T-helper 17 cell (primary cell): ENCODE measurements at places on chromosomes 4 and X.

GRCh38 chrX:46626566-46626965, 53.0 kb downstream of the CHST7 start:
- no peak for DNase-seq

DNA sequence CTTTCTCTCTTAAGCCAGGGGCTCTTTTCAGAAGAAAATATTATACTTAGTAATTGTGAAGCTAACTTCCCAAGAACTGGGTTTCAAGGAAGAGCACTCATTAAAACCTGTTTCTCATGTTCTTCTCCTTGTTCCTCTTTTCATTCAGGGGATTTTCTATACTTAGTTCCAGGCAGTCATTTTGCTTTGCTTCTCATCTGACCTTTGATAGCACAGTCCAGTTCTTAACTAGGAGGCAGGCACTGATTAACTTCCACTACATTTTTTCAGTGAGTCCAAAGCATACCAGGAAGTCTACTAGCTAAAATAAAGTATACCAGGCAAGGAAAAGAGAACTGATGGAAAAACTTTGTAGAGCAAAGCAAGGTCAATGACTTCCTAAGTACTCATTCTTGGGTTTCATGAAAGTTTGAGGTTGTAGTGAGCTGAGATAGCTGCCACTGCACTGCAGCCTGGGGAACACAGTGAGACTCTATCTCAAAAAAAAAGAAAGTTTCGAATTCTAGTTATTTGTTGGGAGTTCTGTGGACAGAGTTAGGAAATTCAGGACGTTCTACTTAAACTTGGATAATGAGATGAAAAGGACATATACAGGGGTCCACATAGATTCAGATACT, 190.1 kb upstream of the HS3ST1 start:
- DNase-seq: no peak

DNA sequence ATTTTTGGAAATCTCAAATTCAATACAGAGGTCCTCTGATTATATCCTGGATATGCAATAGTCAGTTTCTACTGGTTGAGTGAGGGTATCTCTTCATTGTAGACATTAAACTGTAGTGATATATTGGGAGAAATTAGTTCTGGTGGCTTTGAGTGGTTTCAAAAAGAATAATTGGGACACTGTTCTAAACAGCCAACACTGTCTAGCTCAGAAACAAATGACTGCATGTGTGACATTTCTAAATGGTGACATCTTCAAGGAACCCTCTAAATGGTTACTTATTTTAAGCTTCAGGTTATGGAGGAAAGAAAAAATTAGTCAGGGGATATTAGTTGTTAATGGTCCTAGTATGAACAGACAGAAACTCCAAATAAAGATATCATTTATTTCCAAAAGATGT, 186.2 kb downstream of the LARP7 start:
- DNase-seq: no peak

- DNase-seq: no peak
Measured at GRCh38 chr4:31237233-31237632, 517.1 kb downstream of the PCDH7 start.

- DNase-seq: no peak
Measured at GRCh38 chr4:78707793-78708192, 68.4 kb upstream of the BMP2K start.
